ENCODE measurements at places on chromosomes 3 and 15. TPM values are rescaled to one million over a fixed set of nuclear protein-coding genes. Genes with fewer than 3 reads are reported as not detected.

DNA sequence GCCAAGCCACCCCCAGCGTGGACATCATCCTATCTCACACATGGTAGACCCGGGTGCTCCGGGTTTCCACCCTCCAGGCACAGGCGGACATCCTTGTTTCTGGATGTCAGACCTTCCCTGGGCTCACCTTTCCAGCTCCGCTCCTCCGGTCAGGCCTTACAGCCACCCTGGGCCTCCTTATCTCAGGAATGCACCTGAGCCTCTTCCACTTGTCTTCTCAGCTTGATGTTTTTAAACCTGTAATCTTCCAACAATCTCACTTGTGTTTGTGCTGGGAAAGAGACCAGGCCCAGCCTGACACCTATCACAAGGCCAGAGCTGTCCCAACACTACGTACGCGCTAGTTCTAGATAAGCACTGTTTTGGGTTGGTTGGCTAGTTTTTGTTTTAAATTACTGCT is 53.9 kb downstream of the NIPA2 start:
- no peak for DNase-seq

LIPH gene
- total RNA-seq, result 0.41 TPM

GRCh38 chr3:184066211-184066610 is 13.4 kb downstream of the HTR3C start:
- DNase-seq, result no peak

- no peak for DNase-seq
These were observed 145.3 kb downstream of the DNAJB8 start for GRCh38 chr3:128321418-128321817.

DNA sequence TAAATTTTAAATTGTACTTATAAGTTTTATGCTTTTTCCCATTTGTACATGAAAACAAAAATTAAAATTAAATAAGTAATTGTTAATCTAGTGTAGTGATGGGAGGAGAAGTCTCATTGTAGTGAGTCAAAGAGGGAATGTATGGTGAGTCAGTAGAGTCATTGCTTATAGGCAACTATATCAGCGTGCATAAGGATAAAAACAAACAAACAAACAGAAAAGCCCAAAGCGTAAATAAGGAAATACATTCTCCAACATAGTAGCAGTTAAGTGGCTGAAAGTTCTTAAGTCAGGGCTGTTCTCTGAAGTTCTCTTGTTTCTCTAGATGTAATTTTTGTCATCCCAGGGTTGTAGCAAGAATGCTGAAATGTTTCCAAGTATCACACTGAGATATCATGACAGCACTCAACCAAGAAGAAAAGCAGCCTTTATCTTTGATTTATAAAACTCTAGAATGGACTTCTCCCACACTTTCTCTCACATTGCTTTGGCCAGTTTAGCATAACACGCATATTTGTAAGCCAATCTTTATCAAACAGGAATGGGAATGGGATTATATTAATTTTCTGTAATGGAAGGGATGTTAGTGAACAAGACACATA is 184.1 kb upstream of the TP63 start:
- no peak for DNase-seq

DNA sequence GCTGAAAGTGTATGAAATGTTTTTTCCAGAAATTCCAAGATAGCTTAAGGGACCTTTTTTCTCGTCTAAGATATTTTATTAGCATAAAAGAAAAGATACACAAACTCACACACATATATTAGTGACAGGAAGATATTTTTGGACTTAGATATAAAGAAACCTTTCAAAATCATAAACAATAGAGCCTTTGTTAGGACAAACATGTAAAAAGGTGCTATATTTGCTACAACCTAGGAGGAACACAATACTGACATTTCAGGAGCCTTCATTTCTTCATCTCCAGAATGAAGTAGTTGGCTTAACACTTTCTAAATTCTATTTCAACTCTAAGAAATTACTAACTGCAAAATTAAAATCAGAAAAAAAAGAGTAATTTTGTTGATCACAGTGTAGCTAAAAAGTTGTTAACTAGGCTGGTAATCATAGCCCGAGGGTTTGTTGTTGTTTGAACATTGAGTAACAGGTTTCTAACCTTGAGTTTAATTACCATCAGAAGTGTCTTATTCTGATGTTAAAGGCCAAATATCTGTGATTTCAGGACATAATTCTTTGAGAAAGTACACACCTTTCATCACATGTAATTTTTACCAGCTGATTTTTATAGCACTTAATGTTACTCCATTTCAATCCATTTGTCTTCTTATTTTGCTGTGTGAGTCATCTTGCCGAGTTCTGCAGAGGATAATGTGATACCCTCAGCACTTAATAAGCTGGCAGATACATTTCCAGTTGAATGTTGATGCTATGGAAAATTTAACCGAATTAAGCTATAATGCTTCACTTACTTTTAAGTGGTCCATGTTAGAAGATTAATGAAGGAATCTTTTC is 97.3 kb downstream of the MBNL1 start:
- no peak for DNase-seq

SLC28A2 gene
- not detected for total RNA-seq

Data from left cardiac atrium (tissue), 4 donors.